ENCODE measurements at places on chromosomes 4 and X.
A peak's percentile ranks its signal among the peaks of the same experiment; 100 is the strongest.

DNA sequence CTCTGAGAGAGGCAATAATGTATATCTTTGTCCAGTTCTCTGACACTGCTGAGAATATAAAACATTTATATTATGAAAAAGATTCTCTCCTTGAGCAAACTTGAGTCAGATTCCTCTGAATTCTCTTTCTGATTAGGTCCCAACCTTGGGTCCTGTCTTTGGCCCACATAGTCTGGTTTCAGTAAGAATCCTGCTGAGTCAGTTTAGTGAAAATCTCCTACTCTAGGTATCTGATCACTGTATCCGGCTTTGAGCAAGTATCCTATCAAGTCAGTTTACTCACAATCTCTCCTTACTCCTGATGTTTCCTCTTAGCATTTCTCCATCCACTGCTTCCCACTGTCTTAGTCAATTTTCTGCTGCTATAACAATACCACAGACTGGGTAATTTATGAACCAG is 253.9 kb downstream of the OPHN1 start:
- no peak for DNase-seq

DNA sequence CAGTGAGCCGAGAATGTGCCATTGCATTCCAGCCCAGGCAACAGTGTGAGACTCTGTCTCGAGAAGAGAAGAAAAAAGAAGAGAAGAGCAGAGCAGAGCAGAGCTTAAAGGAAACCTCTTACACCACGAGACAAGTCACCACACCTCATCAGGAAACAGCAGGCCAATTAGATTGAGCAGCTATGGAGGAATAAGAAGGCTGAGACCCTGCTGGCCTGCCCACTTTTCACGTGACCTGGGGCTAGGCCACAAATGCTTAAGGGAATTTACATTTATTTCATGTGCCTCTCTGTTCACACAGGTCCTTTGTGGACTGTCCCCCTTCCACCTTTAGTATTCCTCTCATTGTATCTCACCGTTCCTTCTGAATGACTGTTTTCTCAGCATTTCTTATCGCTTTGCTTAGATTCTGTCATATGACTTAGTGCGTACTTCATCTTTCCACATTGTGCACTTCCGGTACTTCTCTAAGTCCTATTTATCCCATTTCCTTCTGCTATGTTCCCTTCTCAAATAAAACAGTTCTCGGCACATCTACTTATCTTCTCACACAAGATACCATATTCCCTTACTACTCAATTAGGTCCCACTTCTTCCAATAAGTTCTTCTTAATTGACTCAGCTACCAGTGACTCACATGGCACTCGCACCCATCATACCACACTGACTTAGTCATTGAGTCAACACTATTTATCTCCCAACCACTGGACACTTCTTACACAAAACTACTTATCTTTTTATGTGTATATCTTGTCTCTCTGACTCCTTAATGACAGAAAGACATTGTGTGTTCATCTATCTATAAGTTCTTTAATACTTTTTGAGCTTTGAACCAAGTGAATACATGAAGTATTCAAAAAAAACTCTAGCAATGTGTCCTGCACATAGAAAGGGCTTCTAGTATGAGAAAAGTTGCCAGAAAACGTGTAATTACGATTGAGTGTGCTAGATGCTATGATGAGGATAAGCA is 11.0 kb downstream of the CUL4B start:
- no peak for DNase-seq

- no peak for DNase-seq
Observed at GRCh38 chrX:78517124-78517523, 142.0 kb downstream of the RTL3 start.

DNA sequence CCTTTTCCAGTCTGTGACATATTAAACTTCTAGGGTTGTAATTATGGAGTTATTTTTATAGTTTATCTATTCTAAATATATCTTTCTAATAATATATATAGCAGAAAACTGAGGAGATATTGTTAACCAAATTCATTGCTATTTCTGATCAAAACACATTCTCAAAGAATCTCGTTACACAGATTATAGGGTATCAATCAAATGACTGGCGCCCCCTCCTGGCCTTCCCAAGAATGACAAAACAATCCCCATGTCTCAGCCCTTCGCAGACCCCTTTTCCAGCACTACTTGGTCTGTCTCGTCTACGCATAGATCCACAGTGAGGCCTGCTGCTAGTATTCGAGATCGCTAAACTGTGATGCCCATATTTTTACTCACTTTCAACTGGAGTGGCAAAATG is 209.3 kb downstream of the GPC3 start:
- DNase-seq = peak; percentile 81

GRCh38 chr4:82704156-82704555 is 94.4 kb downstream of the SCD5 start:
- no peak for DNase-seq

GRCh38 chrX:311156-312129 is 7.2 kb downstream of the GTPBP6 start:
- DNase-seq = no peak

DNA sequence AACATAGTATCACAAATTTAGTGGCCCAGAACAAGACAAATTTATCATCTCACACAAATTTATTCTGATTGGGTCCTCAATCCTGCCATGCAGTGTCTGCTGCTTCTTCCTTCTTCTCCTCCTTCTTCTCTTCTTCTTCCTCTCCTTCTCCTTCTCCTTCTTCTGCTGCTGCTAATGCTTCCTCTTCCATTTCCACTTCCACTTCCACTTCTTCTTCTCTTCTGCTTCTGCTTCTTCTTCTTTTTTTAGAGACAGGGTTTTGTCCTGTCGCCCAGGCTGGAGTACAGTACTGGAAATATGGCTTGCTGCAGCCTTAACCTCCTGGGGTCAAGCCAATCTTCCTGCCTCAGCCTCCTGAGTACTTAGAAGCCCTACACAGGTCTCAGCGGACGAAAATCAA is 37.5 kb downstream of the FGFBP1 start:
- no peak for DNase-seq

DNA sequence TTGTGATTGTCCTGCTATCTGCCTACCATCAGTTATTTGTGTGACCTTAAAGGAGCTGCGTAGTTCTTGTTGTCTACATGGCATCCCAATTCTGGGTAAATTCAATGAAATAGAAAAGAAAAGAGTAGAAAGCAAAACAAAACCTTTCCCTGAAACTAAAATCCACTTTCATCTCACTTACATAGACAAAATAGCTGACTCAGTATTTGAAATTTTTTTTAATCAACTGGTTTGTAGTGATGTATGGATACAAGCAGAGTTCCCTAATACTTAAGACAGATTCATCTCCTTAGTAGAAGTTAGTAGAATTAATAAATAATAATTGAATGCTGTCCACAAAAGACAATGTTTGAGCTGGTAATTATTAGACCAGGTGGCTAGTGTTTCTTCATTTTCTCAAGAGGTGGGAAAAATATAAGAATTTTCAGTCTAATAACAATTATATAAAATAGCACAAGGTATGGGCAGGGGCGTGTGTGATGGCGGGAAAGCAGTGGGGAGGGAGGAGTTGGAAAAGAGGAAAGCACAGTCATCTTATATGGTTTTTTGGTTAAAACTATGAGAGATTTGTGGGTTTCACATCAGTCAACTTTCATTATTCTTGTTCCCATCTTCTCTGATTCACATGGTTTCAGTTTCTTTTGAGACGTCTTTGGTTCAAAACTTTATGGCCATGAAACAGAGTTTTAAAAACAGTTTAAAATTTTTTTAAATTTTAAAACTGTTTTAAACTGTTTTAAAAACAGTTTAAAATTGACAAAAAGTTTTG is 275.2 kb downstream of the SPRY1 start:
- no peak for DNase-seq

DNA sequence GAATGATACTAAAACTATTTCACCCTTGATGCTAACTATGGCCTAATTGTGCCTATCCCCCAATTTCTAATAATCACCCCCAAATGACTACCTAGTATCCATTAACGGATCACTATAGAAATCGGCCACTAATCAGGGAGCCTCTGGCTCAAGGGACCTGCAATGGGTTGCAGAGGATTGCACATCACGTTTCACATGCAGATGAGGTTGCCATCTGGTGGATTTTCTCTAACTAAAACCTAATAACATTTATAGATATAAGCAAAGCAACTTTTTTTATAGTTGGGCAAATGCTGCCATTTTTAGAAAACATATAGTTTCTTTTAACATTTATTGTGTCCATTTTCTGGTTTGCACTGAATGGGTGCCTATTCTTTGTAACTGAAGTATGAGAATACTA is 28.3 kb upstream of the ALG13 start:
- DNase-seq = no peak

- peak; percentile 35 for DNase-seq
Observed at GRCh38 chr4:79088946-79089691, 149.9 kb upstream of the PAQR3 start.

DNA sequence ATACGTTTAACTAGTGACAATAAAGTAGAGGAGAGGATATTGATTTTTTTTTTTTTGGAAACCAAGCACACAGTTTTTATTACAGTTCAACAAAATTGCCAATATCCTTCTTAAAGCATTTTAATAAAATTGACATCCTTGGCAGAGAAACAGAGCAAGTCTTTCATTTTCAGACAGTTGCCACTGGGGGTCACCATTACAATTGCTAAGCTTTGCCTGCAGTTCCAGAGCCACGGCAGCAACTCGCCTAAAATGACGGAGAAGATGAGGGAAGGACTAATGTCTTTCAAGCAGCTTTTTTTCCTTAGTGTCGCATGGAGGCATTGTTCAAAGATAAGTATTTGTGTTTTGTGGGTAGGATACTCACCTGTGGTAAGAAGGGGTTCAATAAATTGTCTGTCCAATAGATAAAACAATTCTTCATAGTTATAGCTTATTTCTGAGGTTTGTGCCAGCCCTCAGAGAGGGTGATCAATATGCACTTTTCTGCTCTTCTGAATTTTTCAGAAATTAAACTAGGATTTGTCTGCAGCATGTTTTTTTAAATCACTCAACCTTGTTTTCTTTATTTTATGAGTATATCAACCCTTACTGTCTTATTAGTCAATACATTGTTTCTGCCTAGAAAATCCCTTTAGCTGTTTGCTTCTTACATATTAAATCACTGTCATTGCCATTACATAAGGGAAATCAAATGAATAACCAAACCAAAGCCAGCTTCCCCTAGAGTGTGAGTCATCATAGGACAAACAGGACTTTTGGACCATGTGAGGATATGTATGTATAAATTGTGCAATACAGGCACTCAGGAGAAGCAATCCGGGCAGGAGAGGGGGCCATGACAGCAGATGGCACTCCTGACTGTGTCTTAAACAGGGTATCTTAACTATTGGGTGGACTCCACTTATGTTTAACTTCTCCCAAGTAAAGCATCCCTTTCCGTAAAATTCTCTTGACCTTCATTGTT is 508.1 kb upstream of the ARX start:
- DNase-seq = peak; percentile 67

DNA sequence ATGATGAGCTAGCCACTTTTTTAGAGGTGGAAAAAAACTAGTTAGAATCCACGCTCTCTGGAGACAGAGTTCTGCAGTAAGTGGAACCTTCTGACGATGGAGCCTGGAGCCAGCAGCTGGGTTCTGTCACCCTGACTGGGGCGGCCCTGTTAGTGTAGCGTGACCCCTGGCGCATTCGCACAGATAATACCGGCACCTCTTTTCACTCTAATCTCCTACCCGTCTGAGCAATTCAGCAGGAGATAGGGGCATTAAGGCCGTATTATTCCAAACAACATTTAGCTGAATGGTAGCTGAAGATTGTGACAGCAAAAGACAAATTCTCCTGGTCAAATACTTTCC is 292.6 kb downstream of the FBXO8 start:
- no peak for DNase-seq

DNA sequence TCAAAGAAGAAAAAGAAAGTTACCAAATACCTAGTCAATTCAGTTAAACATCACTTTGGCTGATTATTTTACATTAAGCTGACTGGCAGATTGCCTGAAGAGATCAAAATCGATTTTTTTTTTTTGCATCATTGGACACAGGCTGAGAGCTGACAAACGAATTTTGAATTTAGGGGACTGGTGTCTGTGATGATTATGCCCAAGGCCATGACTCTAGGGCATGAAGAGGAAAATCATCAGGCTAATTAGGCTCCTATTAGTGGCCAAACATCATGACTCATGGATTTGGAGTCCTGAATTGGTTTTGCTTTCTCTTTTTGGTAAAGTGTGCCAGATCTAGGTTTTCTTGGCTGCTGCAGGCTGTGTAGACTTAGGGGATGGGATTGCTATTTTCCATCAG is 829.3 kb upstream of the LCORL start:
- no peak for DNase-seq

DNA sequence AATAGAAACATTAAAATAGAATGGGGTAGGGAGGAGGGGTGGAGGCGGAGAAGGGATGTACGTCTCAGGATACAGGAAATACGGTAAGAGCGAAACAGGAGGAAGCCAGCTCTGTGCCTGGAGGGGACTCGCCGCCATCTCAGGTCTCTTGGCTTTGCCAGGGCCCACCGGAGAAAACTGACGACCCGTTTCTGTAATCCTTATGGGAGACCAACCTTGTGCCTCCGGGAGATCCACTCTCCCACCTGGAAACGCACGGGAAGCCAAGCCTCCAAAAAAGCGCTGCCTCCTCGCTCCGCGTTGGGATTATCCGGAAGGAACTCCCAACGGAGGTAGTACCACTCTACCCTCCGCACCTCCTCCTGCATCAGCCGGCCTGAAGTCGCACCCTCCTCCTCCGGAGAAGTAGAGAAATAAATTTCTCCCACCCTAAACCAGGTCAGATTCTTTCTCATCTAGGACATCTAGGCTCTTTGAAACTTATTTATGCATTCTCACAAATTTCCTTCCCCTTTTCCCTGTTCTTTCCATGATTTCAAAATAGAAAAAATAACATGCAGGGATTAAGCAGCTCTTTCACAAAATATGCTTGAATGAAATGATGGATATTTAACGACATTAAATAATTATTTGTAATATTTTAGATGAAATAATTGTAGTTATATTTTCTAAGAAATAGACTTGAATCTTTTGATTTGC is at the start of gene NBDY:
Gene NBDY (plus strand): TSS at position 92 of the 699 bp plus-strand sequence. CDS start 111 bp downstream, at position 203.
- DNase-seq = peak; percentile 89

DNA sequence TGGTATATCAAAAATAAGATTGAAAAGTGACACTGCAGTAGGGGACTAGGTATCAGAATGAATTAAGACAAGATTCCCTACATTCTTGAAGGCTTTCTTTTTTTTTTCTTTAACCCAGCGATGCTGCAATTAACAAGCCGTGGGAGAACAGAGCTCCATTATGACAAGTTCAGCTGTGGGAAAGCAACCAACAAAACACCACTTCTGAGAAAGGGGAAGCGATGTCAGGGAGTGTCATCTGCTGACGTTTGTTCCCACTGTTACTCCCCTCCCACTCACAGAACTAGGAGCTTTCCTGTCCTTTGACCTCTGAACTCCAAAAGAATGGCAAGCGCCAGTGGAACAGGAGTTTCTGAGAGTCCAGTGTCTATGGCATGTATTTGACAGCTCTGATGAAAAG is 90.2 kb upstream of the SLITRK2 start:
- no peak for DNase-seq

- DNase-seq = no peak
Observed at GRCh38 chrX:134542485-134542884, 82.5 kb downstream of the HPRT1 start.
